ENCODE measurements at places on chromosomes 6 and 20.
A peak's percentile ranks its signal among the peaks of the same experiment; 100 is the strongest.

DNA sequence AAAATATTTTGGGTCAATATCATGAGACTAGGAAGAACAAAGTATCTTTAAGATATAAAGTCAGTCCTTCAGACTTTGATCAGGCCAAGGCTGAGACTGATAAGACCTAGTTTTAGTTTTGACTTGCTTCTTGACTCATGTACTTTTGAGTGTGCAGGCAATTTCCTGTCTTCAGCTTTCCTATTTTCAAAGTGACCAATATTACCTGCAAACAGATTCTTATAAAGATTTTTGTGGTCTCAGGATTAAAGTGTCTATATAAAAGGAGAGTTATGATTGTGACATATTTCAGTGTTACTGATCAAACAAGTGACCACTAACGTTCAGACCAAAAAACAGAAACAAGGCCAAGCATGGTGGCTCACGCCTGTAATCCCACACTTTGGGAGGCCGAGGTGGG, 36.0 kb upstream of the AKIRIN2 start:
- DNase-seq = no peak

DNA sequence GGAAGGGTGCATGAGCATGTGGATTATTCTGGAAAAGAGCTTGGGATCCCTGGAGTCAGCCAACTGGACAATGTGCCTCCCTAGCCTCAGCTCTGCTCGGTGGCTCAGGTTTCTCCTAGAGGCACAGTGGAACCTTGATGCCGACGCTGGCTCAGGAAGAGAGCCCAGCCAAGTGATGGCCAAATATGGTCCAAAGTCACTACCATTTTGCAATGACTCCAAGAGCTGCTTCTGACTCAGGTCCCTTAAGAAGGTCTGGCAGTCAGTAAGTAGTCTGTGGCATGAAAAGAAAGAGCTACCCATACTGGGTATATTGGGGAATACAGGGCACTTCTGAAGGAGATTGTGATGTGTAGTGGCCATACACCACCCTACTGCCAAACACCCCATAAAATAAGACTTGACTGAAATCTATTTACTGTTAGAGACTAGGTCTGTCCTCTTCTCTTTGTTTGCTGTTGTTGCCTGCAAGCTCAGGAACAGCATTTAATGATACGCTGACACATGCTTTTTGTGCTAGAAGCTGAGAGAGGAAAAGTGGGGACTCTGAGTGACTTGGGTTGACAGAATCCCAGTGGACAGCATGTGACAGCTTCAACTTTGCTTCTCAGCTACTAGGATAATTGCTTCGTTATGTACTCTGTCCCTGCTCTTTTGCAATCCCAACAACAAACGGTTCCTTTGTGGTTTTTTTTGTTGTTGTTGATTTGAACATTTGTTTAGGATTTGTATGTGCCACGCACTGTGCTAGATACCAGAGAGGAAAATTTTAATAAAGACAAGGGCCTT, 30.3 kb upstream of the OGFRL1 start:
- DNase-seq = no peak

DNA sequence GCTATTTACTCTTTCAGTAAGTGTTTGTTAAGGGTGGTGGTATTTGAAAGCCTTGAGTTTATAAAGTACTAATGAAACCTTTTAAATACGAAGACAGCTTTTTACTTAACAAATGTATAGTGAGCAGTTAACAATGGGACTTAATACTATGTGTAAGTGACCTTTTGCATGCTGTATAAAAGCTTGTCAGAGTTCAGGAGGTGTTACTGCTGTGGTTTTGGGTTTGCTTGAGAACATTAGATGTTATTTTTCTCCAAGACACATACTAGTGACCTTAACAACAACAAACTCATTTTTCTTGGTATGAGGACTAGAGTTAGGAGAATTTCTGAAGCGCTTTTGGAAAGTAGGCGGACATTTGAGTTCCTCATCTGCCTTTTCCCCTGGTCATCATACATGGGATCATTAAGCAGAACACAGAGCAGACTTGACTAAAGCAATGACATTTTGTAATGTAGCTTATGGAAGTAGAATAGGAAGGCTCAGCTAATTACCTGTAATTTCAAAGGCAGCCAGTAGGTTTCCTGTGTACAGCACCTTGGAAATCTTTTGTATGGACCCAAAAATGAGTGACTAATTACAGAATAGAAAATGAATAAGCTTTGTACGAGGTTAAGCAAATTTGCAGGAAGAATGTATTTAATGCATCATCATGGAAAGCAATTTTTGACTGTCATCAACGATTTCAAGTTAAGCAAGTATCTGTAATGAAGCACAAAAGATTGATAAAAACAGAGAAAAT, 14.1 kb downstream of the CDYL start:
- DNase-seq = no peak

GRCh38 chr6:37254881-37255280, 2.7 kb upstream of the TBC1D22B start:
- no peak for DNase-seq

DNA sequence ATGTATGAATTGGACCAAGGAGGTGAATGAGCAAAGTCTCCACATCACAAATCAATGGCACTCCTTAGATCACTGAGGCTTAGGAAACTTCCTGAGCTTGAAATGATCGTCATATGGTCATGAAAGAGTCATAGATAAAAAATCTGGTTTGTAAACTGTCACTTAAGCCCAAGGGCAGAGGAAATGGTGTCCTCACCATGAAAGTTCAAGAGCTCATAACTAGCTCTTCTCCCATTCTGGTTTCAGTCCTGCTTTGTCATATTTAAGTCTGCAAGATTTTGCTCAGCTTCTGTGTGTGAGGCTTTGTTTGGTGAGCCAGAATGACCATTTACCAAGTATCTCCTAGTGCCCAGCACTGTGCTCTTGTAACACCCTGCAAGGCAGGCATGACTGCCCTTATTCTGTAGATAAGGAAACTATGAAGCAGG, 60.5 kb downstream of the GJA10 start:
- DNase-seq = no peak

DNA sequence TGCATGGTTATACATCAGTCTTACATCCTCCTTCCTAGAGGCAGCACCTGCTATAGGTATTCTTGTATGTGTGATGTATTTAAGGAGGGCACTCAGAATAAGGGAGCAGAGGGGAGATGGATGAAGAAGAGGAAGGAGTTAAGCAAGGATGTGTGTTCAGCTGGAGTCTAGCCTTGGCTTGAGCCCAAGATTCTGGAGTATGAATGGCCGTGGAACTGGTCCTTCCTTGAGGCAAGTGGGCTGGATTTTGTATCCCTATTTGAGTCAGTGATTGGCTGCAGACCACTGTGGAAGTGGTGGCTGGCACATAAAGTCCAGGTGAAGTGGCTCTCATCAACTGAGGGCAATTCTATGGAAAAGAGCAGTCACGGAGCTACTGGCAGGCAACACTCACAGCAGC, 112.0 kb upstream of the RNF24 start:
- DNase-seq = no peak

DNA sequence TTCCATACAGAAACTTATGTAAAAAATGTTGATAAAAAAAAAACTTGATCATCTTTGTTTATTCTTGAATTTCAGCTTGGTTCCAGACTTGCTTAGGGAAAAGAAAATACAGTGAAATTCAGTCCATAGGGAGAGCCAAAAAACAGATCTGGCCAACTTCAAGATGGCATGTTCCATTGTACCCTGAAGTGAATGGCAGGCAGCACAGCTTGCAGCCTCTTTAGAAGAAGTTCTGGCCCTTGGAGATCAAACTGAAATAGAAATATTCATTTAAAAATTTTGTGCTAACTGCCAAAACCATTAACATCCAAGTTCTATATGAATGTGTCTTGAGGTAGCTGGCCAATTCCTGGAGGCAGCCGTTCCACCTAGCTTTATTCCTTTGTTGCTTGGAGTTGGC, 448.4 kb downstream of the EPM2A start:
- DNase-seq = no peak

DNA sequence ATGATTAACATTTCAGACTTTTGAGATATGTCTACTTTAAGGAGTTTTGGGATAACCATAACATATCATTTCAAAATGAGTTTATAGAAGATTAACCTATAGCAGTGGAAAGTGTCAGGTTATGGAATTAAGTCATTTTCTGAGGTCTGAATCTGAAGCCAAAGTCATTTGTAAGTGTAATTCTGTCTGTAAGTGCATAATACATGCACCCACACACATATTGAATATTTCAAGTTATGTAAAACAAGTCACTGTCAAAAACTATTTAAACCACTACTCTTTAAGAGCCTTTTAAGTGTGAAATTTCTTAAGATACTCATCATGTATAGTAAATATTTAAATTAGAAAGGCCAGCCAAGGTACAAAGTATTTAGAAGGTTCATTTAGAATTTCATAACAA, 115.8 kb upstream of the HMGCLL1 start:
- DNase-seq = no peak

GRCh38 chr20:856361-856775, 22.9 kb downstream of the FAM110A start:
- DNase-seq = peak; percentile 62

DNA sequence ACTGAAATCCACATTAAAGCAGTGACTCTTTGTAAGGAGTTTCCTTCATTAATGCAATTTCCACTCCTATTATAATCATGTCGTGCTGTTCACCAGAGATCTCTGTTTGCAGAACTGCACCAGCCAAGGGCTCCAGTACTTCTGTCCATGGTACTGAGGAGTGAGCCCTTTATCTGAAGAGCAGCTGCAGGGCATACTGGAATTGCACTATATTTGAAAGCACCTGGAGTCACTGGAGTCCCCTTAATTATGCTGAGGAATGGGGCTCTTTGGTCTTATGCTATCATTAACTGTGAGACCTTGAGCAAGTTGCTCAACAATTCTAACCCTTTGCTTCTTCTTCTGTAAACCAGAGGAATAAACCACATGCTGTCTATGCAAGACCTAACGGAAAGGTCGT, 61.7 kb upstream of the NUP153 start:
- no peak for DNase-seq

DNA sequence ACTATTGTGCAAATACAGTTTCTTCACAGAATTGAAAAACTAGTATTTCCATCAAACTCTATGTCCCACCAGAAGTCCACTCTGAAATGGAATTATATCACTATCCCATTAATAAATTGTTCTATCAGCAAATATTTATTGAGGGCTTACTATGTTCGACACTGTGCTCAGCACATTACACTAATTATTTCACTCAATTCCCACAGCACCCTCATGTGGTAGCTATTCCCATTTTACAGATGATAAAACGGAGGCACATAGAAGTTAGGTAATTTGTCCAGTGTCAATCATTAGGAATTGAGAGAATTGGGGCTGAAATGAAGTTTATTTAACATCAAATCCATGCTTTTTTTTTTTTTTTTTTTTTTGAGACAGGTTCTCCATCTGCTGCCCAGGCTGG, 52.5 kb downstream of the MKKS start:
- DNase-seq = no peak

GRCh38 chr6:105892577-105893262, 193.4 kb upstream of the PRDM1 start:
- DNase-seq = no peak

DNA sequence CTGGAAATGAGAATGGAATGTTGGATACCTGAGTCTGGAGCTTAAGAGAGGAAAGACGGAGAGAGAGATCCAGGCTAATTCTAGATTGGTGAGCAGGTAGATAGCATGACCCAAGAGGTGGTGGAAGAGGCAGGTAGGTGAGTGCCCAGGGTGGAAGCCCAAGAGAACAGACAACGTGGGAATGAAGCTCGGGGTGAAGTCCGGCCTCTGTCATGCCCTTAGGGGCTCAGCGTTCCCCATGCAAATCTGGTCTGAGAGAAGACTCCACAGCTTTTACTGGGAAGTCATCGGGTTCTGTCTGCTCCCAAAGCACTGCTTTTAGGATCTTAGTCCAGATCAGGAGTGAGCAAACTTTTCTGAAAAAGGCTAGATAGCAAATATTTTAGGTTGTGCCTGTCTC, 3.6 kb downstream of the NELFCD start:
- DNase-seq = no peak

GRCh38 chr20:21450572-21450971, 53.2 kb upstream of the NKX2-4 start:
- no peak for DNase-seq

GRCh38 chr6:36822506-36823269, 16.6 kb downstream of the CPNE5 start:
- DNase-seq = no peak

DNA sequence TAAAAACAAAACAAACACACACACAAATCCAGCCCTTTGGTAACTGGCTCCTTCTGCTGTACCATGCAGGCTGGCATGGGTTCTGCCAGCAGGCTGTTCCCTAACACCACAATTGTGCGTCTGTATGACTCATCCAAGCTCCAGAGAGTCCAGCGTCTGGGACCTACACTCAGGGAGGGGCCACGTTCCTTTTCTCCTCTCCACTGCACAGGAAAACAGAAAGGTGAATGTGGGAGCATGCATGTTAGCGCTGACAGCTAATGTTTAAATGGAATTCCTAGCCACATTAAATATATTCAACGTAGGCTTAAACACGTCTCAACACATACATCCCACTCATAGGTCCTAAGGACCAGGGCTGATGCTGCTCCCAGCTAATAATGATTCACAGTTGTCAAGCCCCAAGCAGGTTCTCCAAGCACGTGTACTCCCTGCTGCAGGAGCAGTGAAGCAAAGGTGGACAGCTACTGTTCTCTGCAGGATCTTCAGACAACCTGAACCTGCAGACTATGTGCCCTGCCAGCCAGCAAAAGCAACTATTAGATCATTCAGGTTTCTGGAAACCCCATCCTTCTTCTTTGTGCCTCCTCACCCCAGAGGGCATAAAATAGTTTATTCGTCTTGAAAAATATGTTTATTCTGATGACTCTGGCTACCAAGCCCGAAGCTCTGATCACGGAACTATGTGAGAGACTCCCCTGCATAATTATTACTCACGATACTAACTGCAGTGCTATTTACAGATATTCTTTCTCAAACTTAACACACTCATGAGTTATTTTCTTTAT, 20.9 kb downstream of the MAP1LC3A start:
- no peak for DNase-seq

GRCh38 chr6:107489636-107490565, at the start of gene SOBP:
SOBP (plus strand) TSS chr6:107490117; CDS start chr6:107490617, 500 bp downstream.
- DNase-seq = peak; percentile 43

GRCh38 chr20:49901588-49901987, 13.7 kb downstream of the SPATA2 start:
- no peak for DNase-seq

DNA sequence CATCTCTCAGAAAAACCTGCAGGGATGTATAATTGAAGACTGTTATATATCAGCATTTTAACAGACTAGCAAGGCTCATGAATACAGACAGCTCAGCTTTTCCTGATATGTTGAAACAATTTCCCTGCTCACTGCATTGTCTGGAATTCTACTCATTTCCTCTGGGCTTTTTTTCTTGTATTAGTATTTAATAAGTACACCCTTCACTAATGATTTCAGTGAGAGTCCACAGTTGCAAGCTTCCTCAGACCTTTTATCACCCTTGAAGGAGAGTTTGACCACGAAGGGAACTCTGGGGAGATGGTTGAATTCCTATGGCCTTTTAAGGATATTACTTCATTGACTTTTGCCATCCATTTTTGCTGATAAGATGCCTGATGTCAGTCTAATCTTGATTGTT, 248.7 kb downstream of the ADGB start:
- DNase-seq = no peak

GRCh38 chr6:6891949-6892461, 215.8 kb upstream of the RREB1 start:
- DNase-seq = no peak

- no peak for DNase-seq
Measured at GRCh38 chr6:90218959-90219208, 77.8 kb downstream of the BACH2 start.

GRCh38 chr6:33305052-33305451, 6.3 kb upstream of the RGL2 start:
- DNase-seq = no peak

- DNase-seq = peak; percentile 16
Measured at GRCh38 chr6:127737009-127737486, 160.1 kb downstream of the C6orf58 start.

- no peak for DNase-seq
Measured at GRCh38 chr6:104887350-104887749, 27.6 kb upstream of the HACE1 start.

All from activated naive CD8-positive, alpha-beta T cell treated with anti-CD3 and anti-CD28 coated beads, Interleukin-2, amount 50 U/mL, for 24 hours (primary cell).